ENCODE measurements at places on chromosomes 6 and 20. TPM values are rescaled to one million over a fixed set of nuclear protein-coding genes. Genes with fewer than 3 reads are reported as not detected.

DNA sequence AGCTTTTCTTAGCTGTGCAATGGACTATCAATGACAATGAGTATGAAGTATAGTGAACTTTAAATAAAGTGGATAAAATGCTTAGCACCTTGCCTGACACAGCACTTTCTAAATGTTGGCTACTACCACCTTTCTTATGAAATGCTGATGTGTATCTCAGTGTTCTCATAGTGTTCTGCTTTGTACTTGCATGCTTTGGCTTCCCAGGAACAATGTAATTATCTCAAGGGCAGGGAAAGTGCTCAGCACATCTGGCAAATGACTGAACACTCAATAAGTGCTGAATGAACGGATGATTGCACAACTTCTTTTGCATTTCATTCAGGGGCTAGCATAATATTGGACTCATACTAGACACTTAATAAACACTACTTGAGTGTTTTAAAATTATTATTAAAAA is 28.2 kb upstream of the NOX3 start:
- no peak for DNase-seq

DNA sequence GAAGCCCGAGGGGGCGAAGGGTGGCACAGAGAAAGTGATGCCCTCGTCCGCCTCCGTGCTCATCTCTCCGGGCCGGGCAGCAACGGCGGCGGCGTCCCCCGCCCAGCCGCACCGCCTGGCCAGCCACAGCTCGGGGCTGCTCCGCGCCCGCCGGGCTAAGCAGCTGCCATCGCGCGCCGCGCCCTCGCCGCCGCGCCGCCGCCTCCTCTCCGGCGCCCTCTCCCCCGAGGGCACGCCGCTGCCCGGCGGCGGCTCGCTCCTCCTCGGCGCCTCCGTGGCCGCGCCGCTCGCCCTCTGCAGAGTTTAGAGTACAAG is 225 bp downstream of the MAP3K5 start:
- no peak for DNase-seq

- DNase-seq: no peak
Observed at GRCh38 chr6:35894776-35895175, 26.1 kb downstream of the SRPK1 start.

The ARHGAP40 gene
- total RNA-seq: not detected

DNA sequence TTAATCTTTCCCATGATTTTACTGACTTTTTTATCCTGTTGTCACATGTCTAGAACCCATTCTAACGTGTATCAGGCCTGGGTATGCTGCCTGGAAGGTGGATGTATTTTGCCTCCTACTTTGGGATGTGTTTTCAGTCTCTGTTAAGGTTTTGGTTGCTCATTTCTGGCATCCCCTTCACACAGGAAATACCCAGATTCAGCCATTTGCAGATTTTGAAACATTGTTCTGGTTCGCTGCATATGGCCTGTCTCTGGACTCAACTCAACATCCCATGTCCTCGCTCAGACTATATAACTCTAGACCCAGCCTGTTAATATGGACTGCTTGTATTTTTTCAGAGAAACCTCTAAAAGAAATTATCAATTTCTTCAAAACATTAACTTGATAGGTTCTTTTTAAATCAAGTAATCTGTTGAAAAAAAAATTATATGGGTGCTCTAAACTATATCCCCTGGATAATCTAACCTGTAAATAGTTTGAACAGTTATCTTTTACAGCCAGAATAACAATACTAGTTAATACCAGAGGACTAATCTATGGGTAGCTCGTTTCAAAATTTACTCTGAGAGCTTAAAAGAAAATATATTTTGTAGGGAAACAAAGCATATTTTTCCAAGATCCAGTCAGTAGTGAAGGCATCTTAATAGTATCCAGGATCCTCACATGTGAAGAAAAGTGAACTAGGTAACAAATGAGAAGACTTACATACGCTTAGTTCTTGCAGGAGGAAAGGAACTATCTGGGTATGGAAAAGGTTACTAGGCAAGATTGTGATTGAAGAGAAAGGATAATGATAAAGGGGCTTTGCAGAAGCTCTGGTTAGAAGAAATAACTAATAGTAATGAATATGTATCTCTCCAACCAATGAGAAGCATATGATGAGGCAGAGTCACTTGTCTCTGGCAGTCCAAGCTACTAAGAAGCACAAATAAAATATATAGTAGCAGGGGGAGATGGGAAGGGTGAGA is 23.4 kb upstream of the HLA-DQB1 start:
- DNase-seq: no peak

GRCh38 chr6:32936239-32937152 is 4.3 kb downstream of the HLA-DMB start:
- no peak for DNase-seq

- DNase-seq: no peak
Observed at GRCh38 chr6:13304580-13305260, 23.6 kb downstream of the TBC1D7 start.

The EPHA7 gene
- total RNA-seq: 9.3 TPM

The NKX2-4 gene
- not detected for total RNA-seq

GRCh38 chr6:137949686-137950390 is 82.8 kb downstream of the TNFAIP3 start:
- DNase-seq: no peak

GRCh38 chr6:1435806-1436205 is 46.4 kb downstream of the FOXF2 start:
- no peak for DNase-seq

The OR2H1 gene
- total RNA-seq: not detected

The OOEP gene
- not detected for total RNA-seq

GRCh38 chr6:14929291-14929690 is 316.6 kb upstream of the JARID2 start:
- DNase-seq: no peak

The SLC22A23 gene
- 15.1 TPM for total RNA-seq

The HLA-DMA gene
- total RNA-seq: 158 TPM

GRCh38 chr6:6090861-6091607 is 84.3 kb upstream of the NRN1 start:
- no peak for DNase-seq

DNA sequence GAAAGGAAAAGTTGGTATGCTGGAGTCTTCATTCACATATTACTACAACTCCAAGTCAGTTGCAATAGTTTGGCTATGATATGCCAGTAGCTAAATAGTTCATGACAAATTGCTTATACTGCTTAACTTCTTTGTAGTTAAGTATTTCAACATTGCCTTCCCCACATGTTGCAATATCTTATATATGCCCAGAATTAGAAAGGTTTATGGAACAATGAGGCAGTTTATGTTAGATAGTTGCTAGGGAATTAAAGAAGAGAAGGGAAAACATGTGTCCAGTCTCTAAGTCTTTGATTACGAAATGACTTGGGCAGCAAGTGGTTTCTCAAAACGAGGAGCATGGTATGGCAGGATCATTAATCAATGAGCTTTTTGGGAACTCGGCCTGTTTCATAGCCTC is 145.8 kb downstream of the PLCB4 start:
- DNase-seq: no peak

GRCh38 chr20:8709627-8710026 is 359.3 kb upstream of the PLCB4 start:
- no peak for DNase-seq

Measured in spleen (tissue), 13 donors.